K562 (cell line): ENCODE measurements at places on chromosomes 2 and 18.

- H3K4me1 ChIP-seq = peaks cover 5% of the 10 kb centered on the region; the same call in 1 of the 2 replicates
- DNase-seq = no peak
- no peak overlapping the region for H3K4me3 ChIP-seq
- no peaks in the 10 kb centered on the region for H3K36me3 ChIP-seq
Observed at GRCh38 chr2:15842758-15843666, 97.3 kb upstream of the MYCN start.

DNA sequence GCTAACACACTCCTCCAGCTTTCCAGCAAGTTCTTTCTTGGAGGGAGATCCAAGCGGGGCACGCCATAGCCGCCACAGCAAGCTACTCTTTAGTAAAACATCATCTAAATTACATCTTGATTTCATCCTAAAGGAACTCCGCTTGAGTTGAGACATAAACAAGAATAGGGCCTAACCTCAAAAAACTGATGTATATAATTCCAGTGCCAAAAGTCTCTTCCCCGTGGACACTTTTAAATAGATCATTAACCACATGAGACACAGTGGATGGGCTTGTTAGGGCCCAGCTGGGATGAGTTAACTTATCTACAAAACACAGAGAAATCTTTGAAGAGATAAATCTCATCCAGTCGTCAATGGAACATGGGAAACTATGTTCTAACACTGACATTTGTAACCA is 20.8 kb upstream of the MLPH start:
- H3K27ac ChIP-seq = peak overlapping the region; percentile 65; the same call in 2 of the 3 replicates
- no peaks in the 10 kb centered on the region for H3K36me3 ChIP-seq
- peaks cover 8% of the 10 kb centered on the region; the same call in 2 of the 3 replicates for H3K4me1 ChIP-seq
- no peak overlapping the region for H3K4me3 ChIP-seq
- H3K27me3 ChIP-seq = no peaks in the 10 kb centered on the region

DNA sequence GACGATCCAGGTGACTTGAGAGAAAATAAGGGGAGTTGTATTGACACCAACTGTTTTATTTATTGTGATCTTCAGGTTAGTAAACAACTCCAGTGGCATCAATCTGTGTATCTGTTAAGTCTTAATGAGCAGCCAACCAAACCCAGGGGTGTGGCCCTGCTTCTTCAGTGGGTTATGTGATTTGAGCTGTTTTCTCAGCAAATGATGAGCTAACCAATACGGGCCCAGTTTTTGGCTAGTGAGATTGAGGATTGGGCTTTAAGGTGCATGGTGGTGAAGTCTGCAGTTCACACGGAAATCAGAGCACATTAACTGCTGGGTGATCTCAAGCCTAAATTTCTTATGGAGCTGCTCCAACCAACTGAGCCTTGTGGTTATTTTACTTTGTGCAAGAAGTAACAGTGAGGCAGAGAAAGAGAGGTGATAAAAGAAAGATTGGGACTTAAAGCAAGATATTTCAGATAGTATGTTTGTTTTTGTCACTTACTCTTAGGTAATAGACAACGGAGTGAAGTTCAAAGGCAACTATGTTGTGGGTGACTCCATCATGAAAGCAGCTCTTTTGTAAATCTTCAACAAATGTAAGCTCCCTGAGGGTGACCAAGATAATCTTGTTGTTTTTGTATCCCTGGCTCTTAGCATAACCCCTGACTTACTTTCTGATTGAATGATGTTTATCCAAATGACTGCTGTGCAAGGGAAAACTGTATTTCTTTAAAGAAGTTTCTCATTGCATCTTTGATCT is 2.4 kb downstream of the MTCL1 start:
- H3K27ac ChIP-seq = no peak overlapping the region
- no peak for DNase-seq
- H3K4me3 ChIP-seq = no peak overlapping the region
- no peaks in the 10 kb centered on the region for H3K36me3 ChIP-seq
- peaks cover 41% of the 10 kb centered on the region for H3K4me1 ChIP-seq

GRCh38 chr18:60350941-60351340 is 21.6 kb downstream of the MC4R start:
- no peak for DNase-seq
- H3K4me1 ChIP-seq = no peaks in the 10 kb centered on the region
- H3K4me3 ChIP-seq = no peak overlapping the region
- no peak overlapping the region for H3K27ac ChIP-seq

DNA sequence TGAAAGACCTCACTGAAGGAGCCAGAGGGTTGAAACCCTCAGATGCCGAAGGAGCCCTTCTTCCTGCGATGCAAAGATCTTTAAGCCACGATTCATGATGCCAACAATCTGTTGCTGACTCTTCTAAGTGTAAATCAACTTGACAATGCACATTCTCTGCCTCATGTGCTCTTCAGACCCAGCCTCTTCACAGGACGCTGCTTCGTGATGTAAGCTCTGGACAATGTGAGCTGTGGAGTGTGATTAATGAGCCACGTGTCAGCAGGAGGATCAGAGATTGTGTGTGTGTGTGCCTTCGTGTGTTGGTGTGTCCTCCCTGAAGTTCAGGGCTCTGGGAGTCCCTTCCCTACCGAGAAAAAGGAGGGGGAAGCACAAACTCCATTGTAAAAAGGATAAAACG is 26.5 kb upstream of the TWIST2 start:
- no peaks in the 10 kb centered on the region for H3K27me3 ChIP-seq
- no peaks in the 10 kb centered on the region for H3K36me3 ChIP-seq
- H3K4me1 ChIP-seq = no peaks in the 10 kb centered on the region
- H3K4me3 ChIP-seq = no peak overlapping the region
- no peak for DNase-seq

DNA sequence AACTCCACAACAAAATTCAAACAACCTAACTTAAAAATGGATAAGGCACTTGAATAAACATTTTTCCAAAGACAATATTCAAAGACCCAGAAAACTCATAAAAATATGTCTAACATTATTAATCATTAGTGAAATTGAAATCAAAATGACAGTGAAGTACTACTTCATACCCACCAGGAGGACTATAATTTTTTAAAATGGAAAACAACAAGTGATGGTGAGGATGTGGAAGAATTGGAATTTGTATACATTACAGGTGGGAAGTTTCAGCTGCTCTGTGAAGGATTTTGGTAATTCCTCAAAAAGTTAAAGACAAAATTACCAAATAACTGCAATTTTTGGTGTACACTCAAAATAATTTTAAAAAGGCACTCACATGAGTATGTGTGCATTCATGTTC is 920.0 kb downstream of the TDRD15 start:
- H3K27me3 ChIP-seq = no peaks in the 10 kb centered on the region
- no peak for DNase-seq
- no peaks in the 10 kb centered on the region for H3K4me1 ChIP-seq
- no peaks in the 10 kb centered on the region for H3K36me3 ChIP-seq
- H3K4me3 ChIP-seq = no peak overlapping the region

DNA sequence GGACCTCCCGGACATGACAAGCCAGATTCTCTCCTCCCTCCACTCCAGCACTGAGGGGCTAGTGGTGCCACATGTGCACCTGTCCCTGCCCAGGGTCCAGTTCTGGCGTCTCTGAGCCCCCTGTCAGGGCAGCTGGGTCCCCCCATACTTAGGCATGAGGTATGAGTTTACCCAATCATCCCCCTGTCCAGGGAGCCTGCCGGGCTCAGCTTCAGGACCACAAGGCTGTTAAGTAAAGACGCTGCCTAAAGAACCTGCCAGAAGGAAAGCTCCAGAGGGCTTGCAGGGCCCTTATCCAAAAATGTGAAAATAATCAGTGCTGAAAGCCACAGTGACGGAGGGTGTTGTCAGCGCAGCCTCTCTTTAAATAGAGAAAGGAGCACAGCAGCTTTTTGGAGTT is 40.0 kb downstream of the SH3BP4 start:
- H3K27ac ChIP-seq = no peak overlapping the region
- H3K4me3 ChIP-seq = no peak overlapping the region
- H3K36me3 ChIP-seq = no peaks in the 10 kb centered on the region
- H3K4me1 ChIP-seq = no peaks in the 10 kb centered on the region
- peaks cover 50% of the 10 kb centered on the region for H3K27me3 ChIP-seq
- no peak for DNase-seq

DNA sequence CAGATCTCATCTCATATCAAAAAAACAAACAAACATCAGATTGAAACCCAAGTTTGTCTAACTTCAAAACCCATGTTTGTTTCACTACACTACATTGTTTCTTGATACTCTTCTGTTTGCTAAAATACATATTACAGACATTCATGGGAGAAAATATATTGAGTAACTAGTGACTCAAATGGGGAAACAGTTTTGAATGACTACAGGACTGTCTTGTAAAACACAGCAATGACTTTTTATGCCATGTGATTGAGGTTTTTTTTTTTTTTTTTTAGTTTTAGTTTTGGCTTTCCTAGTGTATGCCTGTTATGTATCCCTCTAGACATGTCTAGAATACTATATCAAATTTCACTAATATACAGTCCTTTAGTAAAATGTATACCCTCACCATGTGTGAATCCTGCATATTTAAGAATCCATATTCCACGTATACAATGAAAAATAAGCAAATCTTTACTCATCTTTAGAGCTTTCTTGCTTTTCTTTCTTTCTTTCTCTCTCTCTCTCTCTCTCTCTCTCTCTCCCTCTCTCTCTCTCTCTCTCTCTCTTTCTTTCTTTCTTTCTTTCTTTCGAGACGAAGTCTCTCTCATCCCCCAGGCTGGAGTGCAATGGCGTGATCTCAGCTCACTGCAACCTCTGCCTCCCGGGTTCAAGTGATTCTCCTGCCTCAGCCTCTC is 46.6 kb upstream of the SERTAD2 start:
- H3K27ac ChIP-seq = no peak overlapping the region
- peaks cover 10% of the 10 kb centered on the region; the same call in 1 of the 3 replicates for H3K4me1 ChIP-seq
- H3K27me3 ChIP-seq = no peaks in the 10 kb centered on the region
- no peaks in the 10 kb centered on the region for H3K36me3 ChIP-seq
- no peak overlapping the region for H3K4me3 ChIP-seq

GRCh38 chr2:239944694-239945551 is 80.2 kb downstream of the NDUFA10 start:
- no peak overlapping the region for H3K4me3 ChIP-seq
- no peak for DNase-seq
- no peaks in the 10 kb centered on the region for H3K36me3 ChIP-seq
- H3K27me3 ChIP-seq = no peaks in the 10 kb centered on the region
- H3K4me1 ChIP-seq = no peaks in the 10 kb centered on the region
- no peak overlapping the region for H3K27ac ChIP-seq

- H3K27me3 ChIP-seq = peaks cover 4% of the 10 kb centered on the region; the same call in 1 of the 2 replicates
- H3K4me3 ChIP-seq = no peak overlapping the region
- H3K36me3 ChIP-seq = no peaks in the 10 kb centered on the region
- DNase-seq = no peak
Observed at GRCh38 chr2:217494557-217494956, 508.2 kb downstream of the TNS1 start.

DNA sequence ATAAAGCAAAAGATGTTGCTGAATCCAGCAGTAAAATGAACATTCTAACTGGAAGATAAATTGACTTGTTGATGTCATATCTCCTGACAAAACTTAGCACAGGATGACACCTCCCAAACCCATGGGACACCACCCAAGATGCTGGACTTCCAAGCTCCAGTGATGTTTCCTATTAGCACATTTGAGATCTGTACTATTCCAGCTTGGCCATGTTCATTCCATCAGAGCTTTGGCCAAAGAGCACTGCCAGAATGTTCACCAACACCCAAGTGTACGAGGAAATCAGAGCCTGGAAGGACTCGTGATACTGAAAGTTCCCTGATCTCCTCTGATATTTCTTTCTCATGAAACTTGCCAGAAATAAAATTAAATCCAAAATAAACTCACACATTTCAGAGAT is 44.7 kb downstream of the PID1 start:
- H3K27me3 ChIP-seq = no peaks in the 10 kb centered on the region
- no peaks in the 10 kb centered on the region for H3K4me1 ChIP-seq
- no peak overlapping the region for H3K4me3 ChIP-seq
- no peak overlapping the region for H3K27ac ChIP-seq
- H3K36me3 ChIP-seq = no peaks in the 10 kb centered on the region

- H3K4me1 ChIP-seq = peaks cover 26% of the 10 kb centered on the region
- DNase-seq = no peak
- H3K36me3 ChIP-seq = peaks cover 41% of the 10 kb centered on the region
- H3K27ac ChIP-seq = peak overlapping the region; percentile 31; the same call in 1 of the 3 replicates
- H3K27me3 ChIP-seq = no peaks in the 10 kb centered on the region
- H3K4me3 ChIP-seq = peak overlapping the region; percentile 28
Observed at GRCh38 chr2:96205888-96206287, 2.7 kb downstream of the STARD7 start.

GRCh38 chr2:100425573-100426383 is 8.3 kb upstream of the CHST10 start:
- H3K36me3 ChIP-seq = no peaks in the 10 kb centered on the region
- no peak overlapping the region for H3K4me3 ChIP-seq
- H3K27ac ChIP-seq = no peak overlapping the region
- peaks cover 5% of the 10 kb centered on the region for H3K4me1 ChIP-seq
- H3K27me3 ChIP-seq = peaks cover 2% of the 10 kb centered on the region; the same call in 1 of the 3 replicates
- DNase-seq = no peak

DNA sequence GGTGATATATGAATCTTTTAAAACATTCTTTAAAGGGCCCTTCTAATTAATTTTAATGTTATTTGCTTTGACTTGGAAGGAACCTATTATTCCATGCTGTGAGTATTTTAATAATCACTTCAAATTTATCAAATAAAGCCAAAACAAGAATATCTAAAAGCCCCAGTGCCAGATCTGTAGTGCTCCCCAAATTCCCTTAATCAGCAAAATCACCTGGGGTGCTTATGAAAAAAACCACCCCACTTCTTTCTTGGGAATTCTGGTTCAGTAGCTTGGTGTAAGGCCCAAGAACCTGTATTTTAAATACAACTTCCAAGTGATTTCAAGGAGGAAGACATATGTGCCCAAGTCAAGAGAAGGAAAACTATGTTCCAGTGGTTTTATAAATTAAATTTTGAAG is 202.4 kb upstream of the OSR1 start:
- no peaks in the 10 kb centered on the region for H3K4me1 ChIP-seq
- H3K36me3 ChIP-seq = no peaks in the 10 kb centered on the region
- no peak for DNase-seq
- no peak overlapping the region for H3K27ac ChIP-seq
- no peak overlapping the region for H3K4me3 ChIP-seq
- H3K27me3 ChIP-seq = no peaks in the 10 kb centered on the region

DNA sequence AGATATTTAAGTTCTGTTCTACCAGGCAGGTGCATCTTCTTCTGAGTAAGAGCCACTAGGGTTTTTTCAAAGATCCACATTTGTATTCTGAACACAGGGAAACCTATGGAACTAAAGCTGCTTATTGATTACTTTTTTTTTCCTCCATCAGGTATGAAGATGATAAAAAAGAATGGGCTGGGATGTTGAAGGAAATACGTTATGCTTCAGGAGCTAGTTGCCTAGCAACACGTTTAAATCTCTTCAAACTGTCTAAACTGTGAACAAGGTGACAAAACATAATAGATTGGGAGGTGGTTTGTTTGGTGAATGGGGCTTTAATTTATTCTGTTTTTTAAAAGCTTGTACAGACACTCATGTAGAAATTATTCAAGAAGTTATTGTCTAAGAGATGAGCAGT is 15.9 kb downstream of the KLHL41 start:
- no peaks in the 10 kb centered on the region for H3K27me3 ChIP-seq
- H3K36me3 ChIP-seq = peaks cover 33% of the 10 kb centered on the region
- H3K27ac ChIP-seq = no peak overlapping the region
- DNase-seq = no peak

GRCh38 chr18:77073336-77074093 is 59.1 kb downstream of the MBP start:
- peaks cover 4% of the 10 kb centered on the region; the same call in 2 of the 3 replicates for H3K27me3 ChIP-seq
- DNase-seq = no peak
- H3K4me3 ChIP-seq = no peak overlapping the region
